NCI-H187 (cell line): ENCODE measurements at places on chromosomes 13 and 19.

GRCh38 chr13:50812242-50812641 is 31.2 kb downstream of the DLEU7 start:
- DNase-seq: no peak

DNA sequence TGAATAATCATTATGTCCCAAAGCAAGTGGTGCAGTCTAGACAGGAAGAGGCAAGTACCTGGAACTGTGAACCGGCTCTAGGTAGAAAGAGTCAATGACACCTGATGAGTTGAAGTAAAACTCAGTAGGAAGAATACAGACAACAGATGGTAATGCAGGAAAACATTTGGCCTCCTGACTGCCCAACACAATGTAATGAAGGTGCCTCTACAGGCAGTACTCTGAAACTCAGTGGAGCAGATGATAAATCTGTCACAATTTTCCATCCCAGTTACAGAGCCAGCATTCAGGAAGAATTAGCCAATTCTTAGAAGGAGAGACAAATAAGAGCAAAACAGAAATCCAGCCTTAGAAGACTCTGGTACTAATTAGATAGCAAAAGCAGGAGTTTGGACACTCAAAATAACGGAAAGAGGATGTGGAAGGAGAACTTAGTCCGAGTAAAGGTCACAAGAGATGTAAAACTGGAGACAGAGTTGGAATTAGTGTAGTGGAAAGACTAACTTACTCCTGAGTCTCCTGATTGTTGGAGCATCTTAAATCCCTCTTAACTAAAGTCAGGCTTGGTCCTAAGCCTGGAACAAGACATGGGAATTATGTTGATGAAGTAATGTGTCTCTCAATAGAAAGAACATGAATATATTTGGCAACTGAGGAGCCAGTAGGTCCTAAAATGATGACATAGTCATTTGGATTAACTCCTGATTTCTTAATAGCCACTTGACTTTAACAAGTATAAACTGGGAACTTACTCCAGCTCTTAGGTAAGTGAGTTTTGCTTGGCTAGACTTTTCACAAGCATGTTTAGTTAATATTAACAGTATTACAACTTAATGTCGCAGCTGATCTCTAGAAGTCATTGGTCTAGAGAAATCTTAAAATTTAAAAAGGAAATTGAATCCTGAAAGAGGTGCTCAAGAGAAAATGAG is 457.3 kb upstream of the MIR17HG start:
- DNase-seq: no peak

DNA sequence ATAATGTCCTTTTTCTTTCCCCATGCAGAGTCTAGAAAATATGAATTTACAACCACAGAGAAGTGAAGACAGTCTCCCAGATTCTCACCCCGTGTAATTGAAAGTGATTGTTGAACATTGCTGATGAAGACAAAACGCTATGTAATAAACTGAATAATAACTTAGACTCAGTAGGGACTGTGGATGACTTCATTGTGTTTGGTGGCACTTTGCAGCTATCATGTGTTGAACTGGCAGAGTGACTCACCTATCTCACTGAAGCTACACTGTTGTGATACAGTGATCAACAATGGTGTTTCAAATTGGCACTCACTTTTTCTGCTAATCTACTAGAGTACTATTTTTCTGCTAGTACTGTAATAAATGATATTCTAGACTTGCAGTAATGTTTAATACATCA is 261.3 kb downstream of the DACH1 start:
- DNase-seq: no peak

GRCh38 chr19:54255105-54255775 is 1.8 kb downstream of the LILRB5 start:
- DNase-seq: no peak

- DNase-seq: no peak
These were observed 37.1 kb upstream of the GPI start for GRCh38 chr19:34327851-34328250.

DNA sequence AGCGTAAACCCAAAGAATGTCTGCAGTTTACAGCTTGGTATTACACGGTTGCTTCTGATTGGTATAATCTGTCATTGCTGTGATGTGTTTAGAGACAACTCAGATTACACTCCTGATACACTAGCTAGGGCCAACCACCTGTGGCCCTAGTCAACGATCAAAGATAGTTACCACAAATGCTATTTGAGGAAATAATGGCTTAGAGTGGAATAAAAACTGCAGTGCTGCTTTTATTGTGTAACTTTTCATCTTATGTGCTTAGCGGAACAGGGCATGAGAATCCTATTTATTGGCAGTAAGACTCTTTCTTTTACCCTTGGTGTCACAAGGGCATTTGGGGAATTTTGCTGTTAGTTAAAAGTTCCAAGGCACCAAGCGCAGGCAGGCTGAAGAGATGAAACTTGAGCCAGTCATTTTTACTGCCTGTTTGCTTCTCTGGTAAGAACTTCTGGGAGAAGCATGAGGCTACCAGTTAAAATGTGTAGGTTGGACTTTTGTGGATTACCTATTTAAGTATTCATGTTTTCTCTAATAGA is 363.3 kb downstream of the KCNRG start:
- no peak for DNase-seq

GRCh38 chr19:7977021-7977722 is 28.3 kb downstream of the ELAVL1 start:
- DNase-seq: no peak

DNA sequence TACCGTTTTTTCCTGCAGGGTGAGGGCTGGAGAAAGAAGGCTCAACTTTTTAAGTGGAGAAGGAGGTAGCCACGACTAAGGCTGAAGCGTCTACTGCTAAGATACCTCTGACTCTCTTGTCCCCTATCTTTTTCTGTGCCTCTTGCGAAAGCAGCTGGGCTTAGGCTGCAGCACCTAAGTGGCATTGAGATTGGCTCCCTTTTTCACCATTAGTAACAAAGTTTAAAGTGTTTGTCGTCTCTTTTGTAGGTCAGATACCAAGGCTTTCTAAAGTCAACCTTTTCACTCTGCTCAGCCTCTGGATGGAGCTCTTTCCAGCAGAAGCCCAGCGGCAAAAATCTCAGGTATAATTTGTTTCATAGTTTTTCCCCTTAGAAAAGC is 887 bp downstream of the CDADC1 start:
- no peak for DNase-seq

DNA sequence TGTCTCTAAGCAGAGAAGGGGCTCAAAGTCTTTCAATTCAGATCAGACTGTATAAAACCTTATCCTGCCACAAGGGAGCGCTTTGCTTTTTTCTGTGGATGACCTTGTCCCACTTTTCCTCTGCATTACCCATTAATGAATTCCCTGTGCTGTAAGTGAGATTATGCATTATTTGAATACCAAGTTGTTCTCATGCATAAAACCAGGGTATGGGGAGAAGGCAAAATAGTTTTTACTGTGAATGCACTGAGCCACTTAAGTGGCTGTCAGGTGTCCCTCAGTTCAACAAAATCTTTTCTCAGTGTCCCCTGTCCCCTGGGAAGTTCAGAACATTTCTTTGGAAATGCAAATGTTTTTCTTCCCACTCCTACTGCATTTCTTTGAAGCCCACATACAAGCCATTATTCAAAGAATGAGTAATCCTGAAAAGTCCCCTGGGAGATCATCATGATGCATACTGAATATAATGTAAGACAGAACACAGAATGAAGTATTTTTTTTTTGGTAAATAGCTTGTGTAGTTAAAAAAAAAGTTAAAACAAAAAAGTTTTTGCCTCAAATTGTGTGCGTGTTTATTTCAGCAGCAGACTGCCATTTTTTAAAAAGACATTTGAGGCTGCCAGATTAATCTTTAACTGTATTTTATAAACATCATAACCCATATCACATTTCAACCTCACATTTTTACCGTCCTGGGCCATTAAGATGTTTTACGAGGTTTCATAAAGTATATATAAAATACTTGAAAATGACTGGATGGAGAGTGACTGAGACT is 506.7 kb upstream of the PCDH9 start:
- DNase-seq: no peak

DNA sequence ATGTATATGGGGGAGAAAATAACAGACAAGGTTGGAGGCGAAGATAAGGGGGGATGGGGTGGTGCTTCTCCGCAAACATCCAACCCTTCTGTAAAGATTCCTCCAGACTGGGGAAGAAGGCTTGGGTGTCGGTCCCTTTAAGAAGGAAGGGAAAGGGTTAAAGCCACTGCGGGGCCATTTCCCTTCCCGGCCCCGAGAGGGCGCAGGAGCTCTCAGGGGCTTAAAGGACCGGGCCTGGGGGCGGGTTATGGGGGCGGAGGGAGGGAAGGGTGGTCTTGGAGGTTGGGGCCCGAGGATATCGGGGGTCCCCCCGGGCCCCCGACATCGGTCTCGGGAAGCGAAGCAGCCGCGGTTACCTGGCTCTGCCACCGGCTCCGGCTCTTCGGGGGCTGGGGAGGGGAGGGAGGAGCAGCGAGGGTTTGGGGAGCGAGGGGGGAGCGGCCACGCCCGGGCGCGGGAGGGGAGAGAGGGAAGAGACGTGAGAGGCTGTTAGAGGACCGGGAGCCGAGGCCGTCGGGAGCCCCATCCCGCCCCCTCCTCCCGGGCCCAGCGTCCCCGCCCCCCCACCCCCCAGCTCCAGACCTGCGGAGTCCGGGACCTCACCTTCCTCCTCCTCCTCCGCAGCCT is 2.8 kb downstream of the TNNT1 start:
- no peak for DNase-seq

GRCh38 chr13:27038323-27038722 is 133.3 kb downstream of the USP12 start:
- DNase-seq: no peak

DNA sequence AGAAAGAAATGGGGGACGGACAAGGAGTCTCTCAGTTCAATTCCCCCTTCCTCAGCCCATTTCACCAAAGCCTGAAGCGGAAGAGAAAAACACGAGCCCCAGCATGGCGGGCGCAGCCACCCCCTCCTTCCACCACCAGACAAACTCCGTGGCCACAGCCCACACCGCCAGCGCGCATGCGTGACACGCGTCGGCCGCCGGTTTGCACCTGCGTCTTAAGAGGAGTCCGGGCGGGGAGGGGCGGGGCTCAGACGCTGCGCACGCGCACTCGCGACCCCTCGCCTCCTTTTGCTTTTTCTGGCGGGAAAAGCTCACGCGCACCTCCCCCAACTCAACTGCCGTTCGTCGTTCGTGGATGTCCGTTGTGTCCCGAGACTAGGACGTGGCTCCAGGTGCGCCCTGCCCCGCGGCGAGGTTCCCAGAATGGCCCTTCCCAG is at the start of gene KASH5:
Gene KASH5 (plus strand): TSS at position 314 of the 437 bp plus-strand sequence. CDS start 2,635 bp downstream, outside the sequence.
- DNase-seq: peak; percentile 19
